GM12892 (cell line): ENCODE measurements at places on chromosomes 12 and 14.

DNA sequence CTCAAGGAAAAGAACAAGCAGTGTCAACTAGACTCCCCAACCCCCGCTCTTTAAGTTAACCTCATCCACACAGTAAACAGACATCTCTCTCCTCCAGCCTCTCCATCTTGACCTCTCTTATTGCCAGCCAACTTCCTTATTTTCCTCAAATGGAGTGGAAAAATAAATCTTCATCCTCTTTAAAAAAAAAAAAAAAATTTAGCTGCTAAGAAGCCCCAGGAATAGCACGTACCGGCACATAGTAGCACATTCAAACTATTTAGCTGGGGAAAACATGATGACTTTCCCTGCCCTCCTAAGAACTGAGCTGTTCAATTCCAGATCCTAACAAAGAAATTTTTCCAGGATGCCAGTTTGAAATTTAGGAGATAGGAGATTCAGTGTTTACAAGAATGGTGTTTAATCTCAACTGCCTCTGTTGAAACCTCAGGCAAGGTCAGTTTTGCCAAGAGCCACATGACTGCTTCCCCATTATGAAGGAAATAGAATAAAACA is 90.8 kb downstream of the EPS8 start:
- no peak for DNase-seq

DNA sequence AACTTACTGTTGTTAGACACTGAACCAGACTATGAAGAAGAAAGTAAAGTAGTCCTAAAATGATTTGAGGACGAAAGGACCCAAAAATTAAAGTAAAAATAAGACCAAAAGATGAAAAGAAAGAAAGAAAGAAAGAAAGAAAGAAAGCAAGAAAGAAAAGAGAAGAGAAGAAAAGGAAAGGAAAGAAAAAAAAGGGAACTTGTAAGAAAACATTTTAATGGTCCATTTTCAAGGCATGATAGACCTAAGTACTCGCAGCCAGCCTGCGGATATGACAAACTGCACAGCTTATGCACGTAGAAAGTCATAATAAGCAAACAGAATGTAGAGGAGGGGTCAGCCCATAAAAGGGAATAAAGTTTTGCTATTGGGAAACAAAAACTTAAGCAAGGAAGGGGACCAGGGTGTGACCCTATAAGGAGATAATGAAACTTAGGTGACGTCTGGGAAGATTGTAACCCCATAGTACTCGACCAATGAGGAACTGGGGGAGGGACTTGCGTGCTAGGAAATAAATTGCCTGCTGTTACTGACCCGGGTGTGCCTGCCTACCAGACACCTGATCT is 59.7 kb downstream of the APOBEC1 start:
- DNase-seq: no peak

GRCh38 chr12:131986910-131987309 is 37.2 kb downstream of the EP400 start:
- no peak for DNase-seq

- DNase-seq: no peak
These were observed 437.3 kb downstream of the MED13L start for GRCh38 chr12:115840159-115840558.

DNA sequence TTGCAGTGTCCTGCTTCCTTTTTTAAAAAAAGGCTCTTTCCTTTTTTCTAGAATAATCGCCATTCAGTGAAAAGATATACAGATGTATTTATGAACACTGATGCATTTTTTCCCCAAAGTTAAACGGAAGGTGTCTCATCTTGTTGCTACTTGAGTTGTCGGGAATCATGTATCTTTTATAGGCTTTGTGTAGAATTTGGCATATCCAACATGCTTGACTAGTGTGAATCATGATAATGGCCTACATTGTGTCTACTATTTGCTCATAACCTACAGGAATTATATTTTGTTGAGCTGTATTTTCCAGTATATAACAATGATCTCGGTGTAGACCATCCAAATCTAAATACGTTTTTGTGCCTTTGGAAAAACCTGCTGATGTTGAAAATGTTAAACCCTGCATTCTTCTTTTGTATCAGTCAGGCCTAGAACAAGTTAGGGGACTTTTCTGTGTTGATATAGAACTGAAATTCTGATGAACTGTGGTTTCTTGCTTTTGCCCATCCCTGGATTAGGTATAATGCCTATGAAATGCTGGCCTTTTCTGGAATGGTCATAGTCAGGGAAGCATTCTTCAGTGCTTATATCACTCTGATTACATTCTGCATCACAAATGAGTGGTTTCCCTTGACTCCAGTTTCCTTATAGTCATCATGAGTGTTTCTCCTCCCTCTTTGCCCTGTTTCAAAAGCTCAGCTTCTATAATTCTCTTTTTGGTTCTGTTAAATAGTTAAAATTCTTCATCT is 10.8 kb downstream of the BMAL2 start:
- DNase-seq: no peak

GRCh38 chr14:89889626-89890025 is 64.9 kb downstream of the EFCAB11 start:
- DNase-seq: no peak

- no peak for DNase-seq
These were observed 15.1 kb downstream of the NAV3 start for GRCh38 chr12:77845831-77846230.

GRCh38 chr14:23114120-23114458 is 5.0 kb downstream of the CEBPE start:
- DNase-seq: no peak

DNA sequence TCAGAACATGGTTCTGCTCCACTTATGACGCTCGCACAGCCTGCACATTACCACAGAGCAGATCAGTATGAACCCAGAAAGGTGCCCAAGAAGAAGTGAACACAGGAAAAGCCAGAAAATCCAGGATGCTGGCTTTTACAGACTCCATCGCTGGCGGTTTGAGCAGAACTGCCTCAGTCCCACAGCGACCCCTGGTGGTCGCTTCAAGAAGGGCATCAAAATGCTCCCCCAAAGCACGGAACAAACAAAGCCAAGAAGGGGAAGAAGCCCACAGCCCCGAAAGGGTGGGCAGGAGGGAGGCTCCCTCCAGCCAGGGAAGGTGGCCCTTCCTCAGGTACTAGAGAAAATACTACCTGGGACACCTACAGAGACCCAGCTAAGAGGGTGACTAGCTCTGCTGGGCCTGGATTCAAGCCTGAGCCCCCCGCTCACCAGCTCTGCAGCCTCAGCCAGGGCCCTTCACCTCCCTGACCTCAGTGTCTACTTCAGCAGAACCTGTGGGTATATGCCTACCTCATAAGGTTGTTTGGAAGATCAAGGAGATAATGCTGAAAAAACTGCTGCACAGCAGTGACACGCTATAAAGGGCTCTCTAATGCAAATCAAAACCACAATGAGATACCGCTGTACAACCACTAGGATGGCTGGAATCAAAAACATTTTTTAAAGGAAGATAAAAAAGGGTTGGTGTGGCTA is 98.1 kb downstream of the NCOR2 start:
- DNase-seq: no peak

GRCh38 chr12:76920172-76921099 is 41.6 kb upstream of the CSRP2 start:
- no peak for DNase-seq

DNA sequence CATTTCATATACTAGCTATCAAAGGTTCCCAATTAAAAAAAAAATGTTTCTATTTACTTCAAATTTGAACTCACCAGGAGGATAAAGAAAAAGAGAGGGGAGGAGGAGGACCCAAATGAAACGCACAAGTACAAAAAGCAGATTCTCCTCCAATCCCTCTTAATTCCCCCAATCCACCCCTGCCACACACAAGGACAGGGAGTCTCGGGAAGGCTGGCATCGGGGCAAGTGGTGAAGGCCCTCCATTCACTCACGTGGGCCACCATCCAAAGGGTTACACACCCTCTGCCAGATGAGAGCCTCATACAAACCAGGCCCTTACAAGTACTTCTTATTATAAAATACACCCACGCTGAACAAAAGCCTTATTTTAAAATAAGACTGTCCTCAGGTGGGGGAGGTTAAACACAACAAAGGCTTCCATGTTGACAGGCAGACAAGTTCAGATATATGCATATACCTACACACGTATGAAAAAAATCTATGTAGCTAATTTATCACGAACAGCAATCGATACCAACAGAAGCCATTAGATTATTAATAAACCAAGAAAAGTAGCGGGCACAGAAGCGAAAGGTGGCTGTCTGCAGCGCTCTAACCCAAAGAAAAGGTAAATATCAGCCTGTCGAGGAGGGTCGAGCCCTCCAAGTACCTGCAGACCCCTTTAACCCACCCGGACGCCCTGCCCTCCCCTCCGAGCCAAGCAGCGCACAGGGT is 1.5 kb downstream of the ATP2B1 start:
- DNase-seq: no peak

- no peak for DNase-seq
These were observed 452 bp downstream of the NGDN start for GRCh38 chr14:23469906-23470403.

- no peak for DNase-seq
These were observed 1046.6 kb upstream of the USP15 start for GRCh38 chr12:61213646-61214045.

DNA sequence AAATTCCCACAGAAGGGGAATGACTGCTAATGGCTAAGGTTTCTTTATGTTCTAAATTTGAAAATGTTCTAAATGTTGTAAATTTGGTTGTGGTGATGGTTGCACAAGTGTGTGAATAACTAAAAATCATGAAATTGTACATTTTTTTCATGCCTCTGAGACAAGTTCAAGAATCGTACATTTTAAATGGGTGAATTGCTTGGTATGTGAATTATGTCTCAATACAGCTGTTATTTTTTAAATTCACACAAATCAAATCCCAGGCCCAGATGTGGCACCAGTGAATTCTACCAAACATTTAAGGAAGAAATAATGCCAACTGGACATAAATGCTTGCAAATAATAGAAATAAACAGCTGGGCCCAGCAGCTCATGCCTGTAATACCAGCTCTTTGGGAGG is 28.6 kb upstream of the RND1 start:
- no peak for DNase-seq

DNA sequence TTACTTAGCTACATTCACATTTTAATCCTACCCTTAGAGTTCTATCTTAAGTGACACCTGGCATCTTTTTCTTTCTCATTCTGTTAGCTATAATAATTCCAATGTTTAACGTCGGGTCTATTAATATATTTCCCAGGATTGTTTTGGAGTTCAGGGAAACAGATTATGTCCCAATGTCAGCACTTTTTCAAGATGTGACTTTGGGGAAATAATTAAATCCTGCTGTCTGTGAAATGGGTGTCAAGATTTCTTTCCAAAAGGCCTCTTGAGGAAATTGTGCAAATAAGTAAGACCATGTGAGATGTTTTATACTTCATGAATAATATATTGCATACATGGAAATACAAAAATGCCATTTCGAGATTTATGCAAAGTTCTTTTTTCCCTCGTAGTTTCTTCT is 887.6 kb upstream of the SEL1L start:
- no peak for DNase-seq

GRCh38 chr12:95244350-95244749 is 26.7 kb downstream of the VEZT start:
- DNase-seq: no peak

GRCh38 chr14:64601571-64601970 is 51.8 kb downstream of the PPP1R36 start:
- no peak for DNase-seq

DNA sequence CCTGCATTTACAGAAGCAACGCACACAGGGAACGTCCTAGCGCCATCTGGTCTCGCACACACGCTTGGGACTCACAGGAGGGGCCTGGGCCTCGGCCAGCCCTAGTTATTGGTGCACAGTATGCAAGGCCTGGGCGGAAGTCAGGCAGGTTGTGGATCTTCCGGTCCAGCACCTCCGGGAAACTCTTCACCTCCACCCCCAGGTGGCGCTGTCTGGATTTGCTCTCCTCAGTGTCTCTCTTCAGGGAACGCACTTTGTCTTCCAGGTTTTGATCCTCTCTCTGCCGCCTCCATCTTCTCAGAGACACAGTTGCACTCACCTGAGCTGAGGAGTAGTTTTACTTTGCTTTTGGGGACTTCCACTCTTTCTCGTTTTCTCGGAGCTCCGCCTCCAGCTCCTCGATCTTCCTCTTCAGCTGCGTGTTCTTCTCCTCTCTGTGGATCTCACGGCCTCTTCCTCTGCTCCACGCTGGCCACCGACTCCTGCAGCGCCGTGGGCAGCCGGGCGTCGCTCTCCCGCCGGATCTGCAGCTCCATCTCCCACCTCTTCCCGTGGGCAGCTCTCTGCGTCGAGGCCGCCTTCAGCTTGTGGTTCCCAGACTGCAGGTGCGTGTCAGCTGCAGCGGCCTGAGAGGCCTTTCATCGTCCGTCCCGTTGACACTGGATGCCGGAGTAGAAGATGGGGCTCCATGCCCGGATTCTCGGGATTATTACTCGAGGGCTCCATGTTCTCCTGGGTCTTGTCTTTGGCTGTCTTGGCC is 933.8 kb downstream of the TMEM121 start:
- DNase-seq: peak; percentile 47

DNA sequence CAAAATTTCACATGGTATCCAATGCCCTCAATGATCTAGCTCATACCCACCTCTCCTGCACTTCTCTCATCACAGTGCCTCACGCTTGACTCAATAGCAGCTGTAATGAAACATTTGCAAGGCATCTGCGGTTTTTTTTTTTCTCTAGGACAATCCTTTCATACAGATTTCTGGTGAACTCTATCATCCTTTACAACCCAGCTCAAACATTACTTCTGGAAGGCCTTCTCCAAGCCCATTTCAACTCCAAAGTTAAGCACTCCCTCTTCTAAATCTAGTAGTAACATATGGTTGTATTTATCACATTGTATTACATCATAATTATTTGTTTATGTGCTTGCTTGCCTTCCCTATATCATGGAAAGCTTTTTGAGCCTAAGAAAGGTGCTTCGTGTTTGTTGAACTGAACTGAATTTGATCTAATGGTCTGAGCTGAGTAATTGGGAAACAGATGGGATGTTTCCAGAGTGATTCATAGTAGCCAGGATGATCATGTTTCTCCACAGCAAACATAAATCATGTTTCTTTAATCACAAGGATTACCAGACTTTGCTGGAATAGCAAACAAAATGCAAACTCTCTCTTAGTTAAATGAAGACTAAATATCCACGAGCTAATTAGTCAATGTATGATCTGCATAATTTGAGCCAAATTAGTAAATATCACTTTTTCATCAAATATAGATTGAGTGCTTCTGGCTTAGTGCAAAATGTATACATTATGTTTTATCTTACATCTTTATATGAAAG is 14.3 kb downstream of the CFL2 start:
- DNase-seq: no peak

DNA sequence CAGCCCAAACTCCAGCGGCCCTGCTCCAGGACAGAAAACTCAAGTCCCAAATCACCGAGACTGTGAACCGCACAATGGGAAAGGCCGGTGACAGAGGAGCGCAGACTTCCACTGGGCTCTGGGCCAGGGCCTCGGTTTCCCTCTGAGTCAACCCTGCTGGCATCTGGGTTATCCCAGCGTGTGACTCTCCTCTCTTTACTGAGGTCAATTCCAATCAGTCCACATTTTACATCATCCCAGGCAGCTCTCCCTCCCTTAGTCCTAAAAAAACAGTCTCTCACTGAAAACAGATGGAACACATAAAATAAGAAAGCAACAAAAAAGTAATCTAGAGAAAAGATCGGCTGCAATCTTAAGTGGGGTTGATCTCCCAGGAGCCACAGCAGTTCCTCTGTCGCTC is 36.9 kb downstream of the ITPK1 start:
- no peak for DNase-seq
